ENCODE measurements at places on chromosomes 4 and X. TPM values are rescaled to one million over a fixed set of nuclear protein-coding genes. Genes with fewer than 3 reads are reported as not detected.
A peak's percentile ranks its signal among the peaks of the same experiment; 100 is the strongest.

- peak overlapping the region; percentile 51 for H3K27ac ChIP-seq
- no peaks in the 10 kb centered on the region for H3K27me3 ChIP-seq
Observed at GRCh38 chr4:157803421-157803820, 369.4 kb downstream of the GASK1B start.

Gene PASD1
- total RNA-seq, result not detected

DNA sequence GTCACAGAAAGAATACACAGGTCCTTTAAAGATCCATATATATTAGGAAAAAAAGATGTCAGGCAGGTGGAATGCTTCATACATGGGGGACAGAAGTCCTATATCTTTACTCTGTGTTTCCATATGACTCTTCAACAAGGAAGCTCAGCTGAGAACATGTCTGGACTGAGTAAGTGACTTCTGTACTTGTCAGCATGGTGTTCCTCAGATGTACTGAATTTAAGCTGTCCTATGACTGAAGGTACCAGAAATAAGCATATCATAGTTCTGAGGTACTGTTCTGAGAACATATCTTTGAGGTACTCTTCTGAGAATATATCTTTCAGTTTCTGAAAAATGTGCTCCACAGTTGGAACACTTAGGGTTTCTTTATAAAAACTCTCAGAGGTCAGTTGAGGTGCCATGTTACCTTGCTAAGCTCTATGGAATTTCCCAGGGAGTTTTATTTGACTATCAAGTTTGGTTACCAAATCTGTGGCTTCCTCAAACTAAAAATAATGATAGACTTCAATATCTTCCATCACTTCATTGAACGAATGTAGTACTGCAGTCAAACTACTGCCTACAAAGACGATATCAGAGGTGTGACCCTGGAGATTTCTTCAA, 597.2 kb upstream of the GNPDA2 start:
- H3K27me3 ChIP-seq, result no peaks in the 10 kb centered on the region
- H3K4me3 ChIP-seq, result no peak overlapping the region
- no peaks in the 10 kb centered on the region for H3K4me1 ChIP-seq
- no peak overlapping the region for H3K27ac ChIP-seq

Gene LRP2BP
- 0.23 TPM for total RNA-seq

- no peaks in the 10 kb centered on the region for H3K27me3 ChIP-seq
- no peak for DNase-seq
- H3K36me3 ChIP-seq, result no peaks in the 10 kb centered on the region
- no peak overlapping the region for H3K4me3 ChIP-seq
- H3K27ac ChIP-seq, result no peak overlapping the region
Observed at GRCh38 chrX:154327038-154327820, 31.6 kb downstream of the TKTL1 start.

DNA sequence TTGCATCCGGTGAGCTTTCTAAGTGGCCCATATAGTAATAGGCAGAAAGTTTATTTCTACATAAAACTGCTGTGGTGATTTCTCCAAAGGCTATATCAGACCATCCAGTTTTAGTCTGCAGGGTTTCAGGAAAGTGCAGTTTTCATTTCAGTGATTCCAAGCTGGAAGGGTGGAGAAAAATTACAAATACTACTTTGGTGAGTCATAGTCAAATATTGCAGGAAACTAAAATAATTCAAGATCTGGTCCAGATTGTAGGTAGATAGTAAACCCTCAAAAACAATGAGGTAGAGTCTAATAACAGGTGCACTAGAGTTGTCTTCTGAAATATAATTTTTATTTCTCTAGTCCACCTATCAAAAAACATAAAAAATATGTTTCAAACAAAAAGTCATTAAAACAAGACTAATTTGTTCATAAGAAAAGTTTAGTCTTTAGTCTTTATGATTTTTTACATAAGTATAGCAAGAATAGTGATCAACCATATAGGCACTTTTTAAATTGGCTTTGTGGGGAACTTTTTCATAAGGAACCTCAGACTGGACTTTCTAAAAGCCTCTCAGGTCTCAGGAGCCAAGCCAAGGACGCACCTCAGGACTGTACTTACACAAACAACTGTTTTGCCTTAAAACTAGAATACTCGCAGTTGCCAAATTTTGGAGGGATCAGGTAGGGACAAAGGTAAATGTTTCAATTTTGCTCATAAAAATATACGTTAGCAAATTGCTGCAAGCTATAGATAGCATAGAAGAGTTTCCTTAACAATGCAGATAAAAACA, 101.8 kb upstream of the TLR3 start:
- no peaks in the 10 kb centered on the region for H3K36me3 ChIP-seq
- no peak for DNase-seq
- H3K27me3 ChIP-seq, result no peaks in the 10 kb centered on the region
- no peak overlapping the region for H3K4me3 ChIP-seq
- H3K27ac ChIP-seq, result no peak overlapping the region

Gene TMPRSS11E
- 1.8 TPM for total RNA-seq

- no peak overlapping the region for H3K27ac ChIP-seq
- no peak overlapping the region for H3K4me3 ChIP-seq
- DNase-seq, result no peak
- peaks cover 22% of the 10 kb centered on the region for H3K4me1 ChIP-seq
- no peaks in the 10 kb centered on the region for H3K36me3 ChIP-seq
Observed at GRCh38 chr4:112509243-112510141, 6.5 kb downstream of the NEUROG2 start.

Gene DNAAF6
- total RNA-seq, result not detected

GRCh38 chr4:138560448-138560847, 318.3 kb upstream of the SLC7A11 start:
- H3K4me3 ChIP-seq, result no peak overlapping the region
- H3K27ac ChIP-seq, result no peak overlapping the region
- DNase-seq, result no peak
- no peaks in the 10 kb centered on the region for H3K36me3 ChIP-seq
- no peaks in the 10 kb centered on the region for H3K4me1 ChIP-seq

GRCh38 chr4:3423952-3424351, 17.8 kb upstream of the HGFAC start:
- DNase-seq, result no peak
- no peak overlapping the region for H3K27ac ChIP-seq
- H3K27me3 ChIP-seq, result no peaks in the 10 kb centered on the region

DNA sequence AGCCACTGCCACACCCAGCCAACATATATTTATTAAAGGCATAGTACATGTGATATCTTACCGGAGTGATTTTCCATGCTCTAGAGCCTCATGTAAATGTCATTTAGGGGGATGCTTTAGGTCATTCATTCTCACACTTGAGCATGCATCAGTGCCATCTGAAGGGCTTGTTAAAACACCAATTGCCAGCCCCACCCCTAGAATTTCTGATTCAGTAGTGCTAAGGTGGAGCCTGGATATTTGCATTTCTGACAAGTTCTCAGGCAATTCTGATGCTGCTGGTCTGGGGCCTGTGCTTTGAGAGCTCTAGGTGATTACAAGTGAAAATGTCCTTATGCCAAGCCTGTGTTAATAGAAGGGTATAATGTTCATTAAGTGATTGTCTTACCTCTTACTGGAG, 107.7 kb downstream of the PHEX start:
- DNase-seq, result no peak
- peaks cover 12% of the 10 kb centered on the region for H3K4me1 ChIP-seq
- no peaks in the 10 kb centered on the region for H3K27me3 ChIP-seq
- H3K36me3 ChIP-seq, result no peaks in the 10 kb centered on the region
- no peak overlapping the region for H3K4me3 ChIP-seq
- no peak overlapping the region for H3K27ac ChIP-seq

DNA sequence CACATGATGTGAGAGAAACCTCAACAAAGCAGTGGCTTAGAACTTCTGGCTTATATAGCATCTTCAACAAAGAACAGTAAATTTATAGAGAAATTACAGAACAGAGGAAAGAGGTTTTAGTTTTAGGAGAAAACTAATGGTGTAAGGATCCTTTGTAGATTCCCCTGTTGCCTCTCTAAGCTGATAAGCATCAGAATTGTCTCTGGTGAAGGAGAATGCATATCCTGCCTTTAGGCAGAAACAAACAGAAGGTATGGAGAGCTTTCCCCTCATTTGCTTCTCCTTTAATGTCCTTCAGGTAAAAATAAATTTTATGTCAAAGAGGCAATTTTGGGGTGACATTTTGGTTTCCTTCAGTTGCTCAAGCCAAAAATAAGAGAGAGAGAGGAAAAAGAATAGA, 625.9 kb downstream of the CCSER1 start:
- no peaks in the 10 kb centered on the region for H3K27me3 ChIP-seq
- no peaks in the 10 kb centered on the region for H3K4me1 ChIP-seq
- no peak for DNase-seq
- no peaks in the 10 kb centered on the region for H3K36me3 ChIP-seq

- no peak overlapping the region for H3K4me3 ChIP-seq
- H3K27me3 ChIP-seq, result no peaks in the 10 kb centered on the region
- H3K36me3 ChIP-seq, result no peaks in the 10 kb centered on the region
- no peak for DNase-seq
- no peaks in the 10 kb centered on the region for H3K4me1 ChIP-seq
Observed at GRCh38 chr4:155789391-155789790, 30.6 kb downstream of the GUCY1B1 start.

Gene IQSEC2
- 8.4 TPM for total RNA-seq

GRCh38 chr4:139858436-139859205, 193.0 kb downstream of the MGST2 start:
- H3K4me3 ChIP-seq, result no peak overlapping the region
- no peak overlapping the region for H3K27ac ChIP-seq

DNA sequence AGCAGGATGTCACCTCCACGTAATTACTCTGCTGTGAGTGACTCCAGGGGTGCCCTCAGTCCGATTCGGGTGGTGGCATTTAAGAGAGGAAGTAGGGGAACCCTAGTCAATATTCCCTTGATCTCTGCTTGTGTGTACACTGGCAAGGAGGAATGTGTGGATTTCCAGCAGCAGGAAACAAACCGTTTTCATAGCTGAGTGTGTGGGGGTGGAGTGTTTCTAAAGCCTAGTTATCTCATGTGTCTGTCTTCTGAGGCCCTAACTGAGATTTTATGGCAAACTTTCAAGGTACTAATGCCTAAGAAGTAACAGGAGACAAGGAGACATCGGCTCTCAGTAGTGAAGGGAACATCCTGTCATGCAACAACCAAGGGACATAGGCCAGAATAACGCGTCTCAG, 6.6 kb upstream of the CLDN24 start:
- H3K4me1 ChIP-seq, result peaks cover 3% of the 10 kb centered on the region
- H3K27ac ChIP-seq, result peak overlapping the region; percentile 32
- H3K27me3 ChIP-seq, result no peaks in the 10 kb centered on the region
- DNase-seq, result peak; percentile 29
- no peak overlapping the region for H3K4me3 ChIP-seq
- no peaks in the 10 kb centered on the region for H3K36me3 ChIP-seq
